ENCODE measurements at places on chromosomes 3 and 15.
A peak's percentile ranks its signal among the peaks of the same experiment; 100 is the strongest.

DNA sequence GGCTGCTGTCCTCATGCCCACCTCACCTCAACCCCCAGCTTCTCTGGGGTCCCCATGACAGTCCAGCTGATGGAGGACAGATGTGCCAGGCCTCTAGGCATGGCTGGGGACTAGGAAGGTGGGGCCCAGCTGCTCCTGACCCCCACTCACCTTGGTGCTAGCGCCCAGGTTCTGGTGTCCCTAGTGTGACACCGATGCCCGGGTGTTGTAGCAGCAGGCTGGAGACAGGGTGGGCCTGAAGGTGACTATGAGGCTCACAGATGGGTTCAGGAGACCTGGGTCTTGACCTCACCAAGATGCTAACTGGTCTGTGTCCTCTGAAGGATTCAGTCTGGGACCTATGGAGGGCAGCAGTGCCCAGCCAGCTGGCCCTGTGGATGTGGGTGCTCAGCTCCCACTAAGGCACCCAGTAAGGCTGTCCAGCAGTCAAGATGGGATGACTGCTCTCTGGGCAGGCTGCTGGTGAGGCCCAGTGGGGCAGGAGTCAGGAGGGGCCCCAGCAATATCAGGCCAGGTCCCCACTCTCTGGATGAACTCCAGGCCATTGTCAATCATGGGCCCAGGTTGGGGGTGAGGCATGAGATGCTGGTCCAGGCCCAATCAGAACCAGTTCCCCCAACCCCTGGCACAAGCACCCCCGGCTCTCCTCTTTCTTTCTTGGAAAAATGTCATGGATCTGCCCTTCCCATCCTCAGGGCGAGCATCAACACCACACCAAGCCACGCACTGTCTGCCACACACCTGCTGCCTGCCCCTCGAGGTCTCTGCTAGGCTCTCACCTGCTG, 33.0 kb downstream of the ALDH1L1 start:
- no peak for DNase-seq

- no peak for DNase-seq
Observed at GRCh38 chr3:18405141-18405540, 20.0 kb downstream of the SATB1 start.

- DNase-seq: peak; percentile 76
Observed at GRCh38 chr15:67096546-67097294, 31.3 kb downstream of the SMAD3 start.

DNA sequence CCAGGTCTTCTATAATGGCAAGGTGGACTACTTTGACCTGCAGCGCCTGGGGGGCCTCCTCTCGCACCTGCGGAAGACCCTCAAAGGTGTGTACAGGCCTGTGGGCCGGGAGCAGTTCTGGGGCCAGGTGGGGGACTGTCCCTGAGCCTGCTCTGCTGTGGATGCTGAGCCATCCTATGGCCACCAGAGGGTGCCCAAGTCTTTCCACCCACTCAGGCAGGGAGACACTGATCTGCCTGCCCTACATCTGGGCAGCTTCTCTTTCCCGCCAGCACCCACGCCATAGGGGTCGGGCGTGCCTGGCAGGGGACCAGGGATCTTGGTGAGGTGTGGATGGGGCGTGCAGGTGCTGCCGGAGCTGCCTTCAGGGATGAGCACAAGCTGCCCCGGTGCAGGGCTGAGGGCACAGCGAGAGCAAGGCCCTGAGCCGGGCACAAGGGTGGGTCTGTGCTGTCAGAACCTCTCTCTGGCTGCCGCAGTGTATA, 14.1 kb downstream of the RNF123 start:
- DNase-seq: peak; percentile 63

DNA sequence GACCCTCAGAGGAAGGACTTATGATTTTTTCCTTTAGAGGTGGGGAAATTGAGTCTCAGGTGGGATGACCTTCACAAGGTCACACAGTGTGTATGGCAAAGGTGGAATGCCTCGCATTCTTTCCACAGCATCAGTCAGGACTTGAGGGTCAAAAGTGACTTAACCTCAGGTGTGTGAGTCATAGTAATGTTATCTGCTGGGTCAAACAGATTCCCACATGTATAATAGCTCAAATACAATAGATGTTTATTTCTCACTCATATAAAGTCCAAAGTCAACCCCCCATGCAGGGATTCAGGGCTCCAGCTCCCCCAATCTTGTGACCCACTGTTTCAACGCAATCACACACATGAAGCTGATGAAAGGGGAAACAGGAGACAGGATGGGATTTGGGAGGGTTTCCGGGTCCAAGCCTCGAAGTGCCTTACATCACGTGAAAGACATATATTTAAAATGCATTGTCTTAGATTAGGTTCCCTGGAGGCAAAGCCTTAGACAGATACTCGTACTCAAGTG, 34.0 kb upstream of the CCDC174 start:
- DNase-seq: no peak

DNA sequence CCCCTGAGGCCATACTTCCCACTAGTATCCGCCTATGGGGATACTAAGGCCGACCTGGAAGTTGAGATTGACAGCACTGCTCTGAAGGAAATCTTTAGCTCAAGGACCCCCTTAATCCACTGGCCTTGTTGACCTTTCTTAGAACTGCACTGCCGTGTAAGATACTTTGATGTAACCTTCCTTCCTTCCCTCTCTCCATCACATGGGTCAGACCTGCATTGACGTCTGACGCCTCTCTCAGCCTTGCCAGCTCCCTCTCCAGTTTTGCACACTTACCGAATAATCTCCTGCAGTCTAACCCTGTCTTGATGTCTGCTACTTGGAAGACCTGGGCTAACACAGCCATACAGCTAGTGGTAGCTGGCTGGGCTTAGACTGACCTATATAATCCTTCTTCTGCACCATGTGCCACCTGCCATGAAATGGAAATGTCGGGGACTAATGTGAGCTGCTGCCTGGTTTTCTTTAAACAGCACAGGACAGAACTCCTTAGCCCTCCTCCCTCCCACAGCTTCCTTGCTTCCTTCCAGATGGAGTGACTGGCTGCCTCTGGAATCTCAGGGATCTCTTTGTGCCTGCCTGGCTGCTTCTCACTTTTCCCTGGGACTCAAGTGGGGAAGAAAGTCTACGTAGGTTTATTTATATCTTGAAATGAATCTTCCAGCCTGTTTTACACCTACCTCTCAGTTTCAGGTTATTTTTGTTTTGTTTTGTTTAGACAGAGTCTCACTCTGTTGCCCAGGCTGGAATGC, 39.2 kb upstream of the HERC1 start:
- no peak for DNase-seq

- DNase-seq: no peak
Observed at GRCh38 chr3:177104299-177104992, 92.8 kb downstream of the TBL1XR1 start.

- DNase-seq: no peak
Observed at GRCh38 chr15:25184356-25185155, 229.8 kb downstream of the SNRPN start.

GRCh38 chr15:78938658-78939488, 6.0 kb downstream of the CTSH start:
- DNase-seq: no peak

GRCh38 chr15:45187894-45188830, at the start of gene SHF:
TSS of gene SHF (minus strand) at chr15:45187966. CDS start at chr15:45187951, 15 bp downstream.
- DNase-seq: peak; percentile 27

GRCh38 chr15:98904544-98904943, 103.0 kb downstream of the PGPEP1L start:
- peak; percentile 79 for DNase-seq

DNA sequence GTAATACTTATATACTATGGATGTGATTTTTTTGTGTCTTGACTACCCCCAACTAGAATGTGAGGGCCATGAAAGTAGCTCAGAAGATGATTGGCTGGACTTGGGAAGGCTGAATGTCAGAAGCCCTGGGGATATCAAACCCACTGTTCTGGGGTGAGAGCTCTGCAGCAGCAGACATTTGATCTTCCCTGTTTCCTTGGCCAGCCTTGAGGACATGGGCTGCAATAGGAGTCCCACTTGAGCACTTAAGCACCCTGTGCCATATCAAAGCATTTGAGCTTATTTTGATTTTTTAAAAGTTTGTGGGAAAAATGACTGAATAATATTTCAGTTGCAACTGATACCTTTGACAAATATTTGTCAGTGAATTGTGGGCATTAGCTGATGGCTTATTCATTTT, 21.7 kb downstream of the GTF2E1 start:
- DNase-seq: no peak

DNA sequence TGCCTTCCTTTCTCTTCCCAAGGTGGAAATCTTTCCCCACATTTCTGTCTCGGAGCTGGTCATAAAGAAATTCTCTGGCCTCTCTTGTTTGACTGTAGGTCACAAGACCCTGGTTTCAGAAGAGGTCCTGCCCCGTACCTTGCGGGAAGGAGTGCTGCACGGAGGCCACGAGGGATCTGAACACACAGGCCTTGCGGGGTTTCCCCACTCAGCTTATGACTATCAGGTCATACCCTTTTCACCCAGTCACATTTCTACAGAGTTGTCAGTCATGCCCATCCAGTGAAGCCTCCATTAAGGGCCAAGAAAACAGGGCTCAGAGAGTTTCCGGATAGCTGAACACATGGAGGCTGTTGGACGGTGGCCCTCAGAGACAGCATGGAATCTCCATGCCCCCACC, 54.7 kb upstream of the ATP13A3 start:
- no peak for DNase-seq

DNA sequence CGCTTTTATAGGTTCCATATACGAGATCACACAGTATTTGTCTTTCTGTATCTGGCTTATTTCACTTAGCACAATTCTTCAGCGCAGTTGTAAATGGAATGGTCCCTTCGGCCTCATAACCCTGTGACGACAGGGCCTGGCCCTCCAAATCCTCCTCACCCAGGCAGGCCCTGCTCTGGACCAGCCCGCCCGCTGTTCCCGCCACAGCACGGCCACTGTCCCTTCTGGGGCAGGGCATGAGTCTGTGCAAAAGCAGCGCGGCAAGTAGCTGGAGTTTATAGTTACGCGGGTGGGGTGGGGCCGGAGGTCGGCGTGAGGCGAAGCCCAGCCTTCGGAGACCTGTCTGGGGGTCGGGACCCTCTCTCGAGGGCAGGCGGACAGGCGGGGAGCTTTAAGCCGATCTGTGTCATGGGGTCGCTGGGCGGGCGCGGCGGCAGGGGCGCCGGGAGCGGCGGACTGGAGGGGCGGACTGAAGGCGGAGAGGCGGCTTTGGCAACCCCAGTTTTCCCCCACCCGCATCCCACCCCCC, 543 bp downstream of the ARPIN start:
- peak; percentile 21 for DNase-seq

DNA sequence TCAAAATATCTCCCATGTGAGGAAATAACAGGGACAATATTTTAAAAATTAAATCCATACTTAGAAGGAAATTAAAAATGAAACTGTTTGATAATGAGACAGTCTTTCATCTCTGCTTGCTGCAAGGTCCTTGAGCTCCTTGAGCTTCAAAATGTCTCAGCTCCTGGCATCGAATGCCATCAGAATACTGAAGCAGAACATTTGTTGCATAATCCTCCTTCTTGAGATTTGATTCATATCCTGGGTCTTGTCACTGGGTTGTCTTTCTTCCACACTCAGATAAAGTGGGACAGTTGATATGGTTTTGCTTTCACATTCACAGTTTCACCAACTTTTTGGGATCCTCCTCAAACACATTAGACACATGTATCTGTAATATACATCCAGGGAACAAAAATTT, 27.8 kb downstream of the COL8A1 start:
- DNase-seq: peak; percentile 82

- no peak for DNase-seq
Observed at GRCh38 chr3:16552757-16553156, 39.3 kb upstream of the RFTN1 start.

DNA sequence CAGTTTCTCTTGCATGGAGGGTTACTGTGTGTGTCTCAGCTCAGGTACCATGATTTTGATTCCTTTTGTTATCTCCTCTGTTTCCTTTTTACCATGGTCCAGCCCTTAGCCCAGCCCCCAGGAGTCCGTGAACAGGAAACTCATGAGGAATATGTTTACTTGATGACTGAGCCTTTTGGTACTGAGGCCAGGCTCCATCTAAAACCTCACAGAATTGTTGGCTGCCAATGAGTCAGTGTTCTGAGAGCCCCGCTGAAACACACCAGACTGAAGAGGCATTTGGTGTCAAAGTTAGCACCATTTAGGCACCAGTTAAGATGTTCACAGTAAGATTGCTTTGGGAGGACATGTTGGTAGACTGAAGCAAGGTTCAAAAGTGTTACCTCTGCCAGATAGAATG, 80.9 kb downstream of the DGKG start:
- peak; percentile 94 for DNase-seq

DNA sequence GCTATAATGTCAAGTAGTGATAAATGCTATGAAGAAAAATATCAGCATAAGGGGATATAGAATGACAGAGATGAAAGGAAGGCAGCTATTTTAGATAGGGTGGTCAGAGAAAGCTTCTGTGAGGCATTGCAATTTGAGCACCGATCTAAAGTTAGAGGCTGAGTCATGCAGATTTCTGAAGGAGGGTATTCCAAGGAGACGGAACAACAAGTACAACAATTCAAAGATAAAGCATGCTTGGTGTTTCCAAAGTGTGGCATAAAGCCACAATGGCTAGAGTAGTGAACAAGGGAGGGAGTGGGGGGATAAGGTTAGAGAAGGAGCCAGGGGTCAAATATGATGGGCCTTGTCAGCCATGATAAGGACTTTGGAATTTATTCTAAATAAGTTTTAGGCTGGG, 71.9 kb downstream of the PFN2 start:
- DNase-seq: peak; percentile 89

DNA sequence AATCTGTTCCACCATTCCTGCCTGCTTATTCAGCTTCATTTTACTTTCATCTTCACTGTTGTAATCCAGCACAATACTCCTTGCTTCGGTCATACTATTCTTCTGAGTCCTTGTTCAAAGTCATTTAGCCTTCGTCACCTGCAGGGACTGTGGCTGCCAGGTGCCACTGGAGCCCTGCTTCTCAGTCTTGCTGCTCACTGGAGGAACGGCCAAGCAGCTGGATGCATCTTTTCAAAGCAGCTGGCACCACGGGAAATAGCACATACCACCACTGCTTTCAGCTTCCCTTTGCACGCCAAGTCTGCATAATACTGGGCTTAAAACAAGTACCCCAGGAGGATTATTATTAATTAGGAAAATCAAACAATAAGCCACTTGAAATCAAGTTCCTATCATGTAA, 287.6 kb downstream of the BCHE start:
- DNase-seq: no peak

DNA sequence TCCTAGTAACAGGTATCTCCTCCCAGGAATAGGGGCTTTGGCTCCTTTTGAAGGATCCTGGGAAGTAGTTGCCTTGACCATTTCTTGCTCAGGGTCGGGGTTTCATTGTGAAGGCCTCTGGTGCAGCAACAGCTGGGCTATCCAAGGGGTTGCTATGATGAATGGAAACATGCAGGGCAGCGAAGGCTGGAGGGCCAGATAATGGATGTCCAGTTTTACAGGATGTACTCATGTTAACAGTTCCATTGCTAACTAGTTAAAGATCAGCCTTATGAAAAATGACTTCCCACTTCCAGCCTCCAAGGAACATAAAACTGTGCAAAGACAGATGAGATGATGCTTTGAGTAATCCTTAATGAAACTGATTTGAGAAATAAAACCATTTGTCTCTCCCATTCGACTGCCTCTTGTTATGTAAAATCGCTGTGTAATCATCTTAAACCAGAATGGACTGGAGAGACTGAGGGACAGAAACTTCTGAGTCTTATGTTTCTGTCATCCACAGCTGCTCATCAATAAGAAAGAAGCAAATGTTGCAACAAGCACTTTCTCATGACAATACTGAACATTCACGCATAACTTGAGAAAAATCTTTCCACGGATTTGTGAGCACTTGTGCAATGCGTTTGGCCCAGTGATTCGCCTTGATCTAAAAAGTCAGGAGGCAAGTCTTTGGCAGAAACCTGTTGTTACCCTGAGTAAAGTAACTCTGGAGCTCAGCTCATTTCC, 473.5 kb upstream of the RGMA start:
- DNase-seq: no peak

All from iris pigment epithelial cell (primary cell).